ENCODE measurements at places on chromosomes 1 and 21. TPM values are rescaled to one million over a fixed set of nuclear protein-coding genes. Genes with fewer than 3 reads are reported as not detected.
A peak's percentile ranks its signal among the peaks of the same experiment; 100 is the strongest.

GRCh38 chr21:44291936-44292811 lies 6.5 kb downstream of the AIRE start:
- no peak for DNase-seq

DNA sequence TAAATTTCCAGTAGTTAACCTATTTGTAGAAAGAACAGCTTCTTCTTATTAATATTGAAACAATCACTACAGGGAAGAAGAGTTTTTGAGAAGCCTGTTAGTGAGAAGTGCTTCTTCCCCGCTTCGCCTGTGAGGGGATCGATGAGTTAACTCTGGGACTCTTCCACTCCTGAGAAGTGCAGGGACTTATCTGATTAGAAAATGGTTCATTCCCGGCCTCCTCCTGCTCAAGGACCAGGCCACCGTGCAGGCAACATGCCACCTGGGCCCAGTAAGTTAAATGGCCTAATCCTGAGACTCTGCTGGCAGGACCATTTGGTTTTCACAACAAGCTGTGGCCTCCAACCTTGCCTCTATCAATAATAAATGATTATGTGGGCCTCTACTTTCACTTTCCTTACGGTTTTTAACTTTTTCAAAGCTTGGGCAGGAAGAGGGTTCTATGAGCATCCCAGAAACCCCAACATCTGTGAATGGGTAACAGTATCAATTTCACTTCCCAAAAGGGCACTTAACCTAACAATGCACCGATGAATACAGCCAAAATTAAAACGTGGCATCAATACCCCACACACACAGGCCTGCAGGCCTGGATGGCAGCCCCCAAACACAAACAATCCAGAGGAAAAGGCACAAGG lies 33.1 kb downstream of the SIPA1L2 start:
- DNase-seq = no peak

DNA sequence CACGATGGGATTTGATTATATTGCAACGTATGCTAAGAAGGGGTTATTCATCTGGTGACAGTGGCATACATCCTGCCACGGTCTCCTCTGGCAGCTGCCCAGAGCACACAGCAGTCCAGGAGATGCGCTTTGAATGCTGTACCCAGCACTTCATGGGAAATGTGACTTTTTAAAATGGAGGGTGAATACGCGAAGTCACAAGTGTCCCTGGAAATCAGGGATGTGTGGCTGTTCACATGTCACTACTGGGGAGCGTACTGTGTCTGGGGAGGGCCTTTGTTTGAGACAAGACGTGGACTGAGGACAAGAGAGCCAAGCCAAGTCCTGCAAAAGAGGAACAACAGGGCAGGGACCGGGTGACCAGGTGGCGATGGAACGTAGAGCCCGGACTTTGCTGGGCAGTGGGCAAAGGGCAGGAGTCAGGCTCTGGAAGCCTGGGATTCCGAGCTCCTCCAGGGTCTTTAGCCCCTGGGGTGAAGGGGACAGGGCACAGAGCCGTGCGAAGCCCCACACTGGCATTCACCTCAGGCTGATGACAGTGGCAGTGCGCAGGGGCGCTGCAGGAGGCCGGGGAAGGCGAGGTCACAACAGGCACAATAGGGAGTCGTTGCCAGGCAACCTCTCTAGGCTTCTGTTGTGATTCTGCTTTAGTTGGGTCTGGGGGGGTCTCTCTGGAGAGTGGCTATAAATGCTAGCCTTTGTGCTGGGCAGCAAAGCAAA lies 11.4 kb upstream of the ZBTB21 start:
- DNase-seq = no peak

DNA sequence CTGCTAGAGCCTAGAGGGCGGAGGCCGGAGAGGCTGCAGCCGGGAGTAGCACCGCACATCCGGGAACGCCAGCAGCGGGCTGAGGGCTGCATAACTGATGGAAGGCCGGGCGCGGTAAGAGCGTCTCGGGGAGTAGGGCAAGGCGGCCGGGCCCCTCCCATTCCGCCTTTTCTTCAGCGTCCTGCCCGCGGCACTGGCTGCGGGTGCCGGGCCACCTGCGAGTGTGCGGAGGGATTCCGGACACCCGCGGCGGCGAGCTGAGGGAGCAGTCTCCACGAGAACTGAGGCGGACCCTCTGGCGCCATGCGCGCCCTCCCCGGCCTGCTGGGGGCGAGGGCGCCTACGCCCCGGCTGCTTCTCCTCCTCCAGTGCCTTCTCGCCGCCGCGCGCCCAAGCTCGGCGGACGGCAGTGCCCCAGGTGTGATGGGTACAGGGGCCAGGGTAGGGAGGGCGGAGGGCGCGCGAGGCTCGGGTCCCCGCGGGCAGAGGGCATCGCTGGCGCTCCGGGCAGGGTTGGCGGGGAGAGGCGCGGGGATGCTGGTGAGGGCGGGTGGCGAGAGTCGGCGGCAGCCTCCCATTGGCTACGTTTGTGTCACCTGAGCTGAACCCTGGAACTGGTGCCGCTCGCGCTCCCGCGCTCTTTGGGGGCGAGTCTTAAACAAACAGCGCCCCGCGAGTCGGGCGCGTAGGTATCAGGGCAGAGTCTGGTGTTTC lies 334.4 kb downstream of the SRGAP2C start:
- peak; percentile 82 for DNase-seq

DNA sequence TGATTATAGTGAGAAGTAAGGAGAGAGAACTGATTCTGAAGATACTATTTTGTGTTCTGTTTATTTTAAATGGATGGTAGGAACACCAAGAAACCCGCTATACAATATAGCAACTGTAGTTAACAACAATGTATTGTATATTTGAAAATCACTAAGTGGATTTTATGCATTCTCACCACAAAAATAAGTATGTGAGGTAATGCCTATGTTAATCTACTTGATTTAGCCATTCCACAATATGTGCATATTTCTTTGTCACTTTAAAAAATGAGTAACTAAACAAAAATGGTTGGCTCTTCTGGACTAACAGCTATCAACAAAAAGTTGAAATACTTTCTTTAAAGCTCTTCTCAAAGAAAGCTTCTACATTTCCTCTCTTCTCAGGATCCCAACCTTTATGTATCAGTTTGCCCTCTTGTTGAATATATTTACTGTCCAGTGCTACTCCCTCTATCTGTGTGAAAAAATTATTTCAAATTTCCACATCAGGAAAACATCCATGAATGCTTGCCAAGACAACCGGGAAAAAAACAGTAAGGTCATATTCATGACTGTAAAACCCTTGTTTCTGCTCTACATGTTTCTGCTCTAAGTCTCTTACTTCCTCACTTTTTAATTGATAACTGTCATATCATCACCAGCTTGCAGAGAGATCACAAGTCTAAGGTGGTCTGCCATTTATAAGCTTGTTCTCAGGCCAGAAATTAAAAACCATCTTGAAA lies 27.0 kb downstream of the CLCA4 start:
- no peak for DNase-seq

GRCh38 chr1:181032535-181032934 lies 1.2 kb upstream of the MR1 start:
- DNase-seq = no peak

- DNase-seq = no peak
These were observed 36.5 kb downstream of the YY1AP1 start for GRCh38 chr1:155651861-155652661.

- no peak for DNase-seq
These were observed 57.9 kb downstream of the SLC37A1 start for GRCh38 chr21:42571391-42572150.

GRCh38 chr1:201625226-201625761 lies 86.4 kb downstream of the NAV1 start:
- no peak for DNase-seq

Gene HES4
- 3.0 TPM for total RNA-seq

Gene GPR89A
- total RNA-seq = 28.1 TPM

Gene RNU1-4
- 1,321 TPM for total RNA-seq

Gene CRB1
- total RNA-seq = not detected
